NCI-H1417 treated with DMSO at 0.1 percent for 48 hours (cell line): ENCODE measurements at places on chromosomes 5 and 9.

- DNase-seq: no peak
These were observed 267.5 kb downstream of the ENC1 start for GRCh38 chr5:74373076-74373475.

DNA sequence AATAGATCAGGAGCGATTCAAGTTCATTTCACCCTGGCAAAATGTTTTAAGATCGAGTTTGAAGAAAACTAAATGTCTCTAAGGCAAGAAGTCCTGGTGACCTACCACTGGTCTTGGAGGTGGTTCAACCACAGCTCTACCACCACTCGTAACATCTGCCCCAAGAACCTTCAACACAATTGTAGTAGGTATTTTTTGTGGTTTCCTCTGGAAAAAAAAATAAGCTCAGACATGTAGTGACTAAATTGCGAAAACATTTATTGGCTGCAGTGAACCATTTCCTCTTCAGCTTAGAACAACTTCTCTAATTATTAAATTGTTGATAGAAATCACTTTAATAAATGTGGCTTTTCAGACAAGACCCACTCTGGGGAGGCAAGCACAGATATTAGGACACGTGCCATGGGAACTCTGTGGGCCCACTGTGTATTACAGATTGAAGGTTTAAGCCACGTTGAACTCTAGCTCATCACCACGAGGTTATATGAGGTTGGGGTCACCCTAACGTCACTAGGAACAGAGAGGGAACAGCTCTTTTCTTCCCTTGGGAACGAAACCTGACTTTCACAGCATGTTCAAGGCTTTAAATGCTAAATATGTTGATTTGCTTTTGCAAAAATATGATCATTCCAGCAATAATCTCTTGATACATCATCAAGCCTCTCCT is 142.9 kb downstream of the HSD17B3 start:
- DNase-seq: no peak

- peak; percentile 84 for DNase-seq
These were observed at the start of gene MAPKAP1 for GRCh38 chr9:125706651-125707471. MAPKAP1 (minus strand) TSS chr9:125707208; CDS start chr9:125672574, 34,634 bp downstream.

- no peak for DNase-seq
These were observed 626.9 kb upstream of the PTGER4 start for GRCh38 chr5:40052808-40053207.

DNA sequence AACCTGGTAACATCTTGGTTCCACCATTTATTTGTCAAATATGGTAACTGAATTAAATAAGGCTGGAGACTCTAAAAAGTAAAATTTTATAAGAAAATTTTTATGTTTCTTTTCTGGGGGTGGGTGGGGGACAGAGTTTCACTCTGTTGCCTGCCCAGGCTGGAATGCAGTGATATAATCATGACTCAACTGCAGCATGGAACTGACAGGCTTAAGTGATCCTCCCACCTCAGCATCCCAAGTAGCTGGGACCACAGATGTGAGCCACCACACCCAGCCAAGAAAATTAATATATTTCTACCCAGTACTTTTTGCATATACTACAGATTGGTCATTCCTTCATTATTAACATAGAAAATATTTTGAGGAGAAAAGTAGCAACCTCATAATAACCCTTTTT is 216.9 kb downstream of the DEPDC1B start:
- no peak for DNase-seq

DNA sequence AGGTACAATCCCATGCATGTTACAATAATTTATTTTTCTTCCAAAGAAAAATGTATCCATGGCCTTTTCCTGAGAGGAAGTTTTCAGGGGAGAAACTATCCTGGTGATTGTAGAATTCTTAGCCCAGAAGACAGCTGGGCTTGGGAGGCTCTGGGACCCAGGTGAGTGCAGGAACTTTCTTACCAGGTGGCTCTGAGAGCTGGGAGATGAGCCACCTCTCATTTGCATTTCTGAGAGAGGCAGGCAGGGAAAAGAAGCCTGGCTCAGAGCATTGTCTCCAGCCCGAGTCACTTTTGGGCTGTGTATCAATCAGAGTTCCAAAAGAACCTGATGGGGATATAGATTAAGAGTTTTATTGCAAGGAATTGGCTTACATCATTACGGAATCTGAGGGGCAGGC is 52.7 kb downstream of the ALG2 start:
- no peak for DNase-seq

DNA sequence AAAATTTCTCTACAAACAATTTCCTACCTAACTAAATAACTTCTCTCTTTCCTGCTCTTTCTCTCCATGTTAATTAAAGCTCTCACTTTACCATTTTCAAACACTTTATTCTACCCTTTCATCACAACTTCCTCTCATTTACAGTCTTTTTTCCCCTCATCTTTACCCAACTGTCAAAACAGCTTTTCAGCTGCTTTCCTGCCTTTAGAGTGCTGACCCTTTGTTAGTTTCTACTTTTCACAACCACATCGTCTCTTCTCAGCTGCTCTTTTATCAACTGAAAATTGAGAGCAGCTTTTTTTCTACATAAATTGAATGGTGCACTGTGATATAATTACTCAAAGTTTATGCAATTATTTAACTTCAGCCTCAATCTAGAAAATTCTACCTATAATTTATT is 3.1 kb upstream of the HOMER1 start:
- no peak for DNase-seq

DNA sequence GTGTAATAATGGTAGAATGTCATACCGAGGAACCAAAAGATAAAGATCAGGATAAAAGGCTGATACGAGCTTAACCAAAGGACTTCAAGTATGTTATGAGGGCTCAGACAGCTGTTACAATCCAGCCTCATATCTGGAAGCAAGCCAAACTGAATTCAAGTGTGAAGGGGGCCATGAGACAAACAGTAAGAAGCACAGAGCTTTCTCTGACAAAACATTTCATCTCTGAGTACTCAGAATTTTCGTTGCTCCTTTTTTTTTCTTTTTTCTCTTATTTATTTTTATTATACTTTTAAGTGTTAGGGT is 52.9 kb upstream of the CD180 start:
- no peak for DNase-seq

DNA sequence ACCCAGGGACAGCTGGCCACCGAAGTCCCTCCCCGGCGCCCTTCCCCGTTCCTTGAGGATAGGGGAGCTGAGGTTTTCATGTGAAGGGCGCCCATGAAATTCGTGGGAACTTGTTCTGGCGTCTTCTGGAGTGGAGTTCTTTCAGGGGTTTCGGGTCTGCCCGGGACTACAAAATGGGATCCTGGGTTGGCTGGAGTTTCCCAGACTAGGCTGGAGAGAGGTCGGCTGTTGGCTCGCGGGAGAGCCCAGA is 3.6 kb upstream of the RGMB start:
- no peak for DNase-seq
